Right cardiac atrium (tissue), 5 donors: ENCODE measurements at places on chromosomes 2 and 18. TPM values are rescaled to one million over a fixed set of nuclear protein-coding genes. Genes with fewer than 3 reads are reported as not detected.

- DNase-seq = no peak
Observed at GRCh38 chr2:133726973-133727372, 158.7 kb upstream of the NCKAP5 start.

Gene DSG4
- total RNA-seq = not detected

DNA sequence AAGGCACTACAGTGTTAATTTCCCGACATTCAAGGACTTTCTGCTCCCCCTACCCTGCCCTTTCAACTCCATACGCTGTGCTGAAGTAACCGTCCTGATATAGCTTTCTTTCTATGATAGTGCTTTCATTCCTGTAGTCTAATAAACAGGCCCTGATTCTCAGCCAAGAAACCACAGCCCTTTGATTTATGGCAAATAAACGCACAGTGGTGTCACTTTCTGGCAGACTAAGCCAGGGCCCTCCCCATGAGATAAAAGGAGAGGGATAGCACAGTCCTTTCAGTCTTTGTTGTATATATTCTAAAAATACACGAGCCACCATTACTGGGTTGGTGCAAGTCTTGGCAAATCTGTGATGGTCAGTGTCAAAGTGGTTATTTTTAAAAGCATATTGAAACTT, 291.2 kb downstream of the ALPK2 start:
- DNase-seq = no peak

Gene EGR4
- total RNA-seq = not detected

Gene HSPE1
- total RNA-seq = 96.3 TPM

DNA sequence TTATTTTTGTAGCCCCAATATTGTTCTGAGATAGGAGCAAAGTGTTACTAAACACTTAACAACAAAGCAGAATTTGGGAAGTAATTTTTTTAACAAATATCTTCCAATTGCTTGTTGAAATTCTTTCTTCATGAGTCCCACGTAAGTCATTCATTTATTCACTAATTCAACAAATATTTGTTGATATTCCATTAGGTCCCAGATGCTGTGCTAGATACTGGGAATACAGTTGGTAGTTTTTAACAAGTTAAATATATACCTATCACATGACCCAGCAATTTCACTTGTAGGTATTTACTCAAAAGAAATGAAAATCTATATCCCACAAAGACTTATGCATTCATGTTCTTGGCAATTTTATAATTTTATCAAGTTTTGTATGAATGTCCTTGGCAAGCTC, 7.0 kb upstream of the BBS5 start:
- DNase-seq = no peak

Gene NYAP2
- not detected for total RNA-seq

Gene NETO1
- 1.2 TPM for total RNA-seq

GRCh38 chr18:33653231-33653630, 75.2 kb downstream of the ASXL3 start:
- no peak for DNase-seq

- DNase-seq = no peak
Observed at GRCh38 chr2:4445821-4446220, 742.4 kb downstream of the DCDC2C start.

DNA sequence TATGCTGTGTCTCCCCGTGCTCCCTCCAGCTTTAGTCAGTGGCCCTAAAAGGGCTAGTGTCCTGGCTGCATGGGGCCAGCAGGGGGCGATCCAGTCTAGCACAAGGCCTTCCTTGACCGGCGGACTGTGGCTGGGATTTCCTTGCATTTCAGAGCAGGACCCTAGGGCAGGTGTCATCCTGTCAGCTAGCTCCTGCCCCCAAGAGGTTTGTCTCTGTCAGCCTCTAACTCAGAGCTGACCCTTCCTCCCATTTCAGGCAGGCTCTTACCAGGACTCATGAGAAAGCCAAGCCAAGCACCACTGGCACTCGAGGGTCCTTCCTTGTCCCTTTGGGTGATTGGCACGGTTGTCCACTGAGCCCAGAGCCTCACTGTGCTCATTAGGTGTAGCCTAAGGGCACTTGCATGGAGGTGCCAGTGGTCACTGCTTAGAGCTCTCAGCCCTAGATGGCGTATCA, 140.3 kb downstream of the RPIA start:
- DNase-seq = peak; percentile 66

DNA sequence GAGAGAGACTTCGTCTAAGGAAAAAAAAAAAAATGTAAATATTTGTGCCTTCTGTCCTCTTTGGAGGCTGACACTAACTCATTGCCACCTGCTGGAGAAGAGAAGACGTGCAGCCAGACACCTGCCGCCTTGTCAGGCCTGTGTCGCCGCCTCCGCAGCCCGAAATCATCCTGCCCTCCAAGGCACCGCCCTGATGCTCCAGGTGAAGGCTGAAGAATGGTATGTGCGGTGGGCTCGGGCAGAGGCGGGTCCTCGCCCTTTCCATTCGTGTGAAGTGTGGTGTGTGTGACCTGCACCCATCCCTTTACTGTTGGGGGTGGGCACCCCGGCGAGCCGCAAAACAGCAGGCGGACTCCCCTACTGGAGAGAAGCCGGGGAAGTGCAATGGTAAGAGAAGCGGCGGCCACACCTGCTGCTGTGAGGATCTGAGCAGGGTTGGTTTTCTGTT, 60.4 kb downstream of the FAM161A start:
- DNase-seq = peak; percentile 81

DNA sequence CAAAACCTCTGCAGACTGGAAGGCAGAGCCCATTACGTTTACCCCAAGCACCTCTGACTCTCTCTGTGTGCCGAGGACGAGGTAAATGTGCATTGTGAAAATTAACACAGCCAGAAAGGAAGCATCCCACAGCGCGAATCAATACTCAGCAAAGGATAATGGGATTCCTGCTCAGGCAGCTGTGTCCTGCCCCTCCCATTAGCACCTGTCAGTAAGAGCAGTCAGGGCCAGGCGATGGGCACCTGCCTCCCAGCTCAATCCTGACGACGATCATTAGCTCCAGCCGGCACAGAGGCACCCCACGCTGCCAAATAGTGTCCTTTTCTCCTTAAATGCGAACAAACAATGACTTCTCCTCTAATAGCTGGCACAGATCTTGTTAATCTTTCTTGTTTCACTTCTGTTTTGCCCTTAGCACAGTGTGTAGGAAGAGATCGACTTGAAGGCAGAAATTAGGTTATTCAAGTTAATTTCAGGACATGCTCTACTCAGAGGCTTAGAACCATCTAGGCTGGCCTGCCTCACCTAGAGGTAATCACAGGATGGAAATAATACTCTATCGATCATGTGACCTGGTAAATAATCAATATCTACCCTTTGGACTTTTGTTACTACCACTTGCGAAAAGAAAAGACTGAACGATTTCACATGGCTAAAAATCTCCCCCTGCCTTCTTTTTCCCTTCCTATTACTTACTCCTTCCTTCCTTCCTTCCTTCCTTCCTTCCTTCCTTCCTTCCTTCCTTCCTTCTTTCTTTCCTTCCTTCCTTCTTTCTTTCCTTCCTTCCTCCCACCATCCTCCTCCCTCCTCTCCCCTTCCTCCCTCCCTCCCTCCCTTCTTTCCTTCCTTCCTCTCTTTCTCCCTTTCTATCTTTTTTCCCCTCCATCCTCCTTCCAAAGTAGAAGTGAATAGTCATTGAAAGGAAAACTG, 487.9 kb upstream of the ID2 start:
- DNase-seq = no peak

DNA sequence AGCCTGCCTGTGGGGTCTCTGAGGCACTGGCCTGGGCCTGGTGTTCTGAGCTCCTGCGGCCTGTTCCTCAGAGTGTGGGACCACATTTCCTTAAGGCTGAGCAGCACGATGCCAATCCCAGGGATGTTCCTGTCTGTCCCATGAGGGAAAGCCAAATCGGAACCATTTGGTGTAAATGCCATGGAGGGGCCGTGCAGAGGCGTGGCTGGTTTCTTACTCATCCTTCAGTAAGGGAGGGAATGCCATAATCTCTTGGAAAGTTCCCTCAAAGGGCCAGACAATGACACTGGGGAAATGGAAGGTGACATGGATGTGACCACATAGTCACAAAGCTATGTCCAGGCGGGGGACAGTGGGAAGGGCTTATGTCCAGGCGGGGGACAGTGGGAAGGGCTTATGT, 14.4 kb upstream of the PTMA start:
- DNase-seq = no peak

- no peak for DNase-seq
Observed at GRCh38 chr2:241036964-241037421, 38.6 kb downstream of the SNED1 start.

DNA sequence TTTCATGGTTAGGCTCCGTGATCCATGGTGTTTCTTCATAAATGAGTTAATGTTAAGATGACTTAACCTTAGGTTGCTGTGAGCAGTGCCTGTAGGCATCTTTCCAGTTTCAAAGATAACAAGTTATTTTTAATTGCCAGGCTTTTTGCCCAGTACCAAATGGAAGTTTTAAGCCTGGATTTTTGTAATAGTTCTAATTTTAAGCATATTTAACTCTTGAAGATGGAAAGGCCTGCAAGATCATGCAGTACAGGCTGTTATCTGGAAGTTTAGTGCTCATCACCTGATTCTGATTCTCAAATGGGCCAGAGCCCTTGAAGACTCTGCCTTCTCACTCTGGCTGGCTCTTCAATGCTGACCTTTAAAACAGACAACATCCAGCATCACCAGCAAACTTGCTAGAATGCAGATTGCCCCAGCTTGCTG, 141.3 kb downstream of the NCK2 start:
- no peak for DNase-seq

DNA sequence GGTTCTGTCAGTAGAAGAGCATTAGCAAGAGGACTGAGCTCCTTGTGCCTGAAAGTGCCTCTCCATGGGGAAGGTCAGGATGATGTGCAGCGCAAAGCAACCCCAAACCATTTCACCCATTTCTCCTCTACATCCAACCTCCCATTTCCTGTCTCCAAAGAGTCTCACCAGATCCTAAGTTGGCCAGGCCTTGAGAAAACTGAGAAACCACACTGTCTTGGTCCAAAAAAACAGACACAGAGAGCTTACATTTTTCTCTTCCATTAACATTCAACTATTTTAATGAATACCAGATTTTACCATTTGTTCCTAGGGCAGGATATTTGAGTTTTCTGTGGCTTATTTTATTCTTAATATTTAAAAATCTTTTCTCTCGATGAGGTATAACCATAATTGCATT, 195.0 kb downstream of the EPHA4 start:
- no peak for DNase-seq

- no peak for DNase-seq
Observed at GRCh38 chr2:74052732-74053710, 68.3 kb downstream of the TET3 start.

DNA sequence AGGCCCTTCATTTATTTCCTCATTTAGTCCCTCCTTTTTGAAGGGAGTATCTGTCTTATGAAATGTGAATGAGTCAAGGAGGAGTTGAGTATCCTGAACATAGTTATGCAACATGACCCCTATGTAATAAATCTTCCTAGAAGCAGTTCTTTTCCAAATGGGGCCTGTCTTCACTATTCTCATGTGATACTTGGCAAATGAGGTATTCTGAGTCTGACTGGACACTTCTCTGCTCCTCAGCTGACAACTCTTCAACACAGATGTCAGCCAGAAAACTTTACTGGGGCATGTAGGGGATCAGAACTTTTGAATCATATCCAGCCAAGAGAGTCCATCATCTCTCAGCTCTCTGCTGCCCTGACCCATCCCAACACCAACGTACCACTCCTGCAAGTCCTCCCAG, 291.6 kb downstream of the ZNF385B start:
- DNase-seq = peak; percentile 38
